ENCODE measurements at places on chromosomes 4 and X.

DNA sequence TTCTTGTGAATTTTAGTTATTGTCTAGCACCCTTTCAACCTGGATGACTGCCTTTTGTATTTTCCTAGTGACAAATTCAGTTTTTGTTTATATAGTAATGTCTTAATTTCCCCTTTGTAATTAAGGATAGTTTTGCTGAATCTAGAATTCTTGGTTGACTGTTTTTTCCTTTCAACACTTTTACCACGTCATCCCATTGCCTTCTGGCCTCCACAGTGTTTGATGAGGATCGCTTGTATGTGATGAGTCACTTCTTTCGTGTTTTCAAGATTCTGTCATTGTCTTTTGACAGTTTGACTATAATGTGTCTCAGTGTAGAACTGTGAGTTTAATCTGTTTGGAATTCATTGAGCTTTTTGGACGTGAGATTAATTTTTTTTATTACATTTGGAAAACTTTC is 30.1 kb downstream of the KDM6A start:
- DNase-seq = peak; percentile 61

DNA sequence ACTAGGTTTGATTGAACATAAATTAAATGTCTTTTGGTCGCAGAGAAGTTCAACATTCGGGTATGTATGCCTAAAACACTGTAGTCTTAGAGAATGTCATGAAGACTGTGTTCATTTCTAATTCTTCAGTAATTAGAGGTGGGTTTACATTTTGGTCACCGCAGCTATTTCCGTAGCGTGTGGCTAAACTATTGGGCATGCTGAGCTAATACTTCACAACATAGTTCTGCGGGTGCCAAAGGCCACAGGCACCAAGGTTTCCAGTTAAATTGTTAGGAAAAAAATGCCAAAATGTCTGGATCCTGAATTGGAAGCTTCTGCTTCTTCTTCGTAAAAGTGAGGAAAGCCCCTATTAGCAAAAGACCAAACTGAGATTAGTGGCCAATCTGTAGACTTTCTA is 25.1 kb downstream of the SMIM31 start:
- no peak for DNase-seq

GRCh38 chr4:70277121-70277520 is 34.7 kb downstream of the CSN3 start:
- DNase-seq = no peak

- DNase-seq = no peak
These were observed at the start of gene PPARGC1A for GRCh38 chr4:23889814-23890341. TSS of gene PPARGC1A (minus strand) at chr4:23890047. CDS start at chr4:23889957, 90 bp downstream.

DNA sequence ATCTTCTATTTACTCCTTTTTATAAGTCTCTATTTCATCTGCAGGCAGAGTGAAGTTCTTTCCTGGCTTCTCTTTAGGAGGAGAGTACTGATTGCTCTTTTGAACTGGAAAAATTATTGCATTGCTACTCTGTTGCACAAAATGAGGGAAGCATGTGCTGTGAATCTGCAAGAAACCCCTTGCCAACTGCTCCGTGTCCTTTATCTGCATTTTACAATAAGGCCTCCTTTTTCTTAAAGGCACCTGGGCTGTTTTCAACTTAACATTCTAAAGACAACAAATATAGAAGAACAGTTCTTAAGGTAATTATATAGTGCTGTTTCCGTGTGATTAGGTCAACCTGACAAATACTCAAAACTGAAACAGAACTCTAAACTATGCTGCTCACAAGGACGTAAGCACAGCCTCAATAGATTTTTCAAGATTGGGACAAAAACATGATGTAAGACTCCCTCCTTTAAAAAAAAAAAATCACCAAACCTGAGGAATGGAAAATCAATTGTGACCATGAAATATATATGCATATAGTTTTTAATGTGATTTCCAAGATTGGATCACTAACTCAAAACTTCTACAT is 716.6 kb upstream of the INTU start:
- no peak for DNase-seq

GRCh38 chr4:130124066-130124465 is 1028.1 kb downstream of the C4orf33 start:
- DNase-seq = no peak

DNA sequence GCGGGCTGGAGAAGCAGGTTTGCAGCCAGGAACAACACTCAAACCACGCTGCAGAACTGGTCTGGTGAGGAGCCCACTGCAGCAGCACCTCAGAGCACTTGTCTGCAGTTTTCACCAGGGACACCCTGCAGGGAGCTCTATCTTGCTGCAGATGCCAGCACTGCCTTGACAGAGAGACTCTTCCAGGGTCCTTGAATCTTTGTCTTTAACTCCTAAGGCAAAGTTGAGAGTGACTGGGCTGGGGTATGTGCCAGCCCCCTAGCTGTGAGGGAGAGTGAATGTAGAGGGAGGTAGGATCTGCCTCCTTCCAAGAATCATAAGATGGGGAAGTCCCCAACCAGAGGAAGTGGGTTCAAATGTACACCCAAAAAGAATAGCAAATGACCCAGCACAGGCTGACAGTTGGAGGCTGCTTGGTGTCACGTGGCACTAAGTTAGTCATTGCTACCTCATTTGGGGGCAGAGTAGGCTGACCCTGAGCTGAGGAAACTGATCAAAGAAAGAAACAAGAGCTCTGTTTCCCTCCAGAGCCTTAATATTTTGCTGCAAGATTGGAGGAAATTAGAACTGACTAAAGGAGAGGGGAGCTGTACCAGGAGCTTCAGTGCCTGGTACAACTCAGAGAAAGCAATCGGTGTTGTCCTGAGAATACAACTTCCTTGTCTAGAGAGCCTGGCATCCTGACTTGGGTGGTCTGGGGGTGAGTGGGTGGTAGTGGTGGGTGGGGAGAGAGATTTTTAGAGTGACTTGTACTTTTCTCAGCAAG is 28.2 kb upstream of the HUWE1 start:
- DNase-seq = no peak

DNA sequence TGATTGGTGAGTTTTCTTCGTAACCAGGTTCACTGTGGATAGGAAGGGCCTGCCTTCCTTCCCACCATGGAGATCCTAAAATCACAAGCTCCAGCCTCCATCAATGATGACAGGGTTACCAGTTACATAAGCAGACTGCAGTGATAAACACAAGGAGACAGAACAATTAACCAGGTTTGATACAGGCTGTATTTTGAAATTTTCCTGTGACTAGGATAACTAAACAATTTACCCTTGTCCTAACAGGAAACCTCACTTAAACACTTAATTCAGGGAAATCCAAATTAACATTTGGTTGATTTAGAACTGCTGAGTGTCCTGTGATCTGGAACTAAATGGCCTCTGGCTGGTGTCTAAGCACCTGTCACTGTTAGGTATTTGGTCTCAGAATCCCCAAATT is 3.1 kb upstream of the SLC9B2 start:
- DNase-seq = no peak

DNA sequence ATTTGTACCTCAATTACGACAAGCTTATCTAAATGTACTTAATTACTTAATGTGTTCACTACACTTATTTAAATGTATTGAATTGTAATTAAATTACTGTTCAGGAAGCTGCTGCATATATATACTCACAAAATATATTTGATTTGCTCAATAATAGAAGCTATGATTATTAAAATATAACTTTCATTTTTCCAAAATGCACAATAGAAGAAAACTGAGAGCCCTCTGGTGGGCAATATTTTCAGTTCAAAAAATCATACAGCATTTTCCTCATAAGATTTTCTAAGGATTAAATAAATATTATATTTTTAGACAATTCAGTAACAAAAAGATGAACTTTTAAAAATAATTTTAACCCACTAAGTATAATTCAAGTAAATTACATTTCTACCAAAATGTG is 217.3 kb downstream of the DKK2 start:
- no peak for DNase-seq

DNA sequence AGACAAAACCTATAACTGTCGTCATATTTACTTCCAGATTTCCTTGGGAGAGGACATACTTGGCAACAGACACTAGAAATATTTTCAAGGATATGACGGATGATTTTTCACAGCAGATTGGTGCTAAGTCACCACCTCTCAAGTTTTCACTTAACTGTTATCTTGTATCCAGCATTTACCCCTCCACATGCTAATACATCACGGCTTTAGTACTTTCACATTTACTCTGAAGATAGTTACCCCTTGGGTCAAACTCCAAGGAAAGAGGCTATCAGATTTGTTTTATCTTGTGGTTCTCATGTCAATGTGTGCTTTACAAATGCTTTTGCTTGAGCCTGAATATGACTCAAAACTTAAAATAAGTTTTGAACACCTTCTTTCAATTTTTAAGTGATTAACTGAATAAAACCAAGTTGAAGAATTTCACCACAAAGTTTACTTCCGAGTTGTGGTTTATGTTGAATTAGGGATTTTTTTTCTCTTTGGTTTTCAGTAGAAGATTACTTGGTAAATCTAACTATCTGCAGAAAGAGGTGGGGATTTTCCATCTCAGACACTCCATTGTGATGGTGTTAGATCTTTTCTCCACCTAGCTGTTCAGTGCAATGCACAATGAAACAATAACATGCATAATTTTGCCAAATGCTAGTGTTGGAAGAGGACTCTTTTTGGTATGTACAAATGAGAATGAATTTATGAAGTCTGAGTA is 75.4 kb upstream of the FAT1 start:
- no peak for DNase-seq

GRCh38 chrX:68807818-68808217 is 21.0 kb upstream of the EFNB1 start:
- DNase-seq = no peak

GRCh38 chr4:148793221-148793620 is 351.0 kb upstream of the NR3C2 start:
- no peak for DNase-seq

DNA sequence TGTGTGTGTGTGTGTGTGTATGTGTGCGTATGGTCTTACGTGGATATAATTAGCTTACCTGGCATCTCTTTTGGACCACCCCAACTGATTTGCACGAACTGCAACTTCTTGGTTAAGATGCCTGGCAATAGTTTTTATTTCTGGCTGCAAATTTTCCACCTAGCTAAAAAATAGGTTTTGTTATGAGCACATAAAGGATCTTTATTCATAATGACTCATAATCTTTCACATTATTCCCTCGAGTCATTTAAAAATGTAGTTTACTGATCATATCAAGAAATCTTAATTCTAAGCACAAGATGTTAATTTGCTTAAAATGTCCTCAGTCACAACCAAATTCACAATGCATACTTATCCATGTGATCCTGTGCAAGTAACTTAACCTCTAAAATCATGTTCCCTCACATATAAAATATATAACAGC is 1.5 kb downstream of the COX18 start:
- DNase-seq = peak; percentile 19

GRCh38 chr4:41134581-41134980 is 79.8 kb downstream of the APBB2 start:
- DNase-seq = no peak

DNA sequence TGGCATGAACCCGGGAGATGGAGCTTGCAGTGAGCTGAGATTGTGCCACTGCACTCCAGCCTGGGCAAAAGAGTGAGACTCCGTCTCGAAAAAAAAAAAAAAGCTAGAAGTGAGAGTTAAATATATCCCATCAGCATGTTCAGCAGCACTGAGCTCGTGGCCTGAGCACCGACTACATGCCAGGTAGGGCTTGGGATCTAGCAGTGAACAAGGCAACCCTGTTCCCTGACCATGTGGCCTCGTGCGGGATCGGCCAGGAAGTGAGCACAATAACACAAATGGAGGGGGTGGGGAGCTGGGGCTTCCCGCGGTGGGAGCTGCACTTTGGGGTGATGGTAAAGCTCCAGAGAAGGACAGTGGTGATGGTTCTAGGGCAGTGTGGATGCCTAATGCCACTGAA is 193.7 kb upstream of the PSAPL1 start:
- no peak for DNase-seq

DNA sequence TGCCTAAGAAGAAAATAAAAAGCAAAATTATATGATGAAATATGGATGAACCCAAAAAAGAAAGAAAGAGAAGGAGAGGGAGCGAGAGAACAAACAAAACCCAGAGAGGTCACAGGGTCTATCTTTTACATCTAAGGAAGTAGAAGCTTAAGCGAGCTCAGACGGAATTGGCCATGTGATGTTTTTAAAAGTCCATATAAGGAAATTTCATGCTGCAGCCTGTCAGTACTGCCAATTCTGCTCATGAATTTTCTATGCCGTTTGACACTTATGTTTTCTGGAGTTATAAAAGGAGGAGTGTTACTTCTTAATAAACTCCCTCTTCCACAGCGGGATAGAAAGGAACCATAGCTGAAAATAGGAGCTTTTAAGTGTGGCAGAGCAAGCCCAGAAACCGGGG is 32.9 kb upstream of the DCX start:
- DNase-seq = no peak

DNA sequence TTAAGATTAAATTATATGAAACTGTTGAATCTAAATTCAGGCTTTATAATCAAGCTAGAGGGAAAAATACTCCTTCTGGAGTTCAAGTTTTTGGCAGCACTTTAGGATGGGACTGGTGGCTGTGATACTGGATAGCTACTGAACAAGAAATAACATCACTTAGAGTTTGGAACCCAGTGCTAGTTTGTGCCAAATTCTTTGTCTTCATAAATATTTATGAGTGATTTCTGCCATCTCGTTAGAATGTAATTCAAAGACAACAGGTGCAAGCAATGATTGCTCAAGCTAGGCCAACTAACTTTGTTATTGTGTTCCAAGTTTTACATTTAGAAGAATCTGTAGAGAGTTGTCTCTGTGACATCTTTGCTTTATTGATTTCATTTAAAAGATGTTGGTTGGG is 417.9 kb downstream of the FAT4 start:
- no peak for DNase-seq

DNA sequence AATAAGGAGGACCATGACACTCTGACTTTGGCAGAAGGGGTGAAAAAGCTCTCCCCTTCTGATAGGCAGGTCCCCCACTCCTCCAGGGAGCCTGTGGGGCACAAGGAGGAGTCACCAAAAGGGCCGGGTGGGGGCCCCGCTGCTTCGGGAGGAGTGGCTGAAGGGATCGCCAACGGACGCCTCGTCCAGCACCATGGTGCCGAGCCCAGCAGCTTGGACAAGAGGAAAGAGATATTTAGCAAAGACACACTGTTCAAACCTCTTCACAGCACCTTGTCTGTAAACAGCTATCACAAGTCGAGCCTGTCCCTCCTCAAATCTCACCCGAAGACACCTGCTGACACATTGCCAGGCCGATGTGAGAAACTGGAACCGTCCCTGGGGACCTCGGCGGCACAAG is 105.6 kb downstream of the STOX2 start:
- no peak for DNase-seq

- DNase-seq = no peak
These were observed 165.1 kb downstream of the SLIT2 start for GRCh38 chr4:20416800-20417199.

- no peak for DNase-seq
These were observed 29.1 kb upstream of the PLS3 start for GRCh38 chrX:115531818-115532403.

- DNase-seq = no peak
These were observed 107.4 kb upstream of the TSPAN5 start for GRCh38 chr4:98765771-98766170.

GRCh38 chrX:3518870-3519269 is 172.4 kb upstream of the MXRA5 start:
- DNase-seq = no peak
